ENCODE measurements at places on chromosomes 4 and X.

- DNase-seq: no peak
These were observed 174.4 kb upstream of the FGF13 start for GRCh38 chrX:138885886-138886285.

DNA sequence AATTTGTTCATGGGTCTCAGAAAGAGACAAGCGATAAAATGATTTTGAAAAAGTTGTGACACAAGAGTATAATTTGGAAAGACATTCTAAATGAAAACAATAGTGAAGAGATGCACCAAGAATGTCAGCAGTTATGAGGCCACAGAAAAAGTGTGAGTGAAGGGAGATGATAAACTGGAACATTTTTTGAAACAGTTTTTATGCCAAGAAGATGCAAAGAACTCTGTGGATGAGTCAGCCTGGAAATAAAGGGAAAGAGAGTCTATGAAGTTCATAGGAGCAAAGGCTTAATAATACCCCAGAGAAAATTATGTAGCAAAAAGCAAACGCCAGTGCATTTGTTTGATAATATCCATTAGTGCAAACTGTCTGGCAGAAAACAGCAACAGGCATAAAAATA is 188.4 kb upstream of the TBC1D9 start:
- DNase-seq: no peak

GRCh38 chr4:140094438-140095420 is 59.3 kb downstream of the MAML3 start:
- DNase-seq: no peak

- DNase-seq: no peak
These were observed 19.2 kb downstream of the MAGEB17 start for GRCh38 chrX:16186380-16187007.

DNA sequence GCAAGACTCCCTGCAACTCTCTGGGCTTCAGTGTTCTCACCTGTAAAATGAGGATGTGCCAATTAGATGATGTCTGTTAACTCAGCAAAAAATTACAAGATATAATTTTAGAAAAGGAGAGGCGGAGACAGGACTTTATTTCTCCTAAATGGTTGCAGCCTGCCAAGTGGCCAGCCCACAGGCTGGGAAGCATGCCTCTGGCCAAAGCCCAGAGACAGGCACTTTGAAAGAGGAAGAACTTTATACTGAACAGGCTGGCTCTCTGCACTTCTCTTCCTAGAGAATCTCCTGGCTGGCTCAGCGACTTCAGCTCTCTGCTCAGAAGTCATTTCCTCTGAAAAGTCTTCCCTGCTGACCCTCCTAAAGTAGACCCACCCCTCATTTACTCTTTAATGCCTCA is 3.7 kb downstream of the PRDM5 start:
- no peak for DNase-seq

All from NCI-H1105 (cell line).